NCI-H1436 treated with DMSO at 0.1 percent for 48 hours (cell line): ENCODE measurements at places on chromosomes 3 and 15.

DNA sequence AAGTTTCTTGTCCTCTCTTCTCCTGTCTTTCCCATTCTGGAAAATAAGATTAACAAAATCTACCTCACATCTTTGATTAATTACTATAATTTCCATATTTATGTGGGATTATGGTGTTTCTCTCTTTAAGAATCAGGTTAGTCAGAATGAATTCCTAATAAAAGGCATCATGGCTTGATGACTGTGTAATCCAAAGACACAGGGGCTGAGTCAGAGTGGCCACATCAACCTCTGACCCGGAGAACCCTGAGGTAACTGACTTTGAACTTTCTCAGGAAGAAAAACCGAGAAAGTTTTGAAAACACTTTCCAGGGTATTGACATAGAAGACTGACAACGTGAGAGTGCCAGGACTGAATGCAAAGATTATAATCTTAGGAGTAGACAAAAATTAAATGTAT, 170.3 kb upstream of the MCTP2 start:
- DNase-seq = no peak

DNA sequence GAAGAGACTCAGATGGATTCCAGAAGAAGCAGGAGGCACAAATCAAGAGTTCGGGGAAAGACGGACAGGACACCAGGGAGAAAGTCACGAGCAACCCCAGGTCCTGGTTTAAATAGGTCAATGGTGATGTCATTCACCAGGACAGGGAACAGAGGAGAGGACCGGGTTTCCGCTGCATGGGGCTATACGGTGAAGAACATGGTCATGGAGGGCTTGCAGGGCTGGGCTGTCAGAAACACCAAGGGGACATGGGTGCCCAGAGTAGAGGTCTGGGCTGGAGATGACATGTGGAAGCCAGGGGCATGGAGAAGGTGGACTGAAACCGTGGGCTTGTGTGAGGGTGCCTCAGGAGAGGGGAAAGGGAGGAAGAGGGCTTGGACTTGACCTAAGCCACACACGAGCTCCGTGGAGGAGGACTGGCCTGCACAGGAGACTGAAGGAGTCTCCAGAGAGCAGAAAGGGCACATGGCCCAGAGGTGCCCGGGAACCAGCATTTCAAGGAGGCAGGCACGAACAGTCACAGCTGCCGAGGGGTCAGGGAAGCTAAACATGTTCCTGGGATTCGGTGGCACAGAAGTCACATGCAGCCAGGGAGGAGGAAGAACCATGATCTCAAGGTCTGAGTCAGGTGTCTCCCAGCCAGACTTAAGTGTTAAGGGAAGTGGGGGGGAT, 54.2 kb upstream of the RPL32 start:
- DNase-seq = no peak

- no peak for DNase-seq
These were observed 234.4 kb downstream of the SHQ1 start for GRCh38 chr3:72613871-72614270.

GRCh38 chr3:157248590-157249422, 88.9 kb upstream of the CCNL1 start:
- no peak for DNase-seq
